Activated CD4-positive, alpha-beta T cell treated with anti-CD3 and anti-CD28 coated beads, Interleukin-2, amount 10 ng/mL, durations not matched to agents 7 days and 5 days (primary cell): ENCODE measurements at places on chromosomes 13 and 19. TPM values are rescaled to one million over a fixed set of nuclear protein-coding genes. Genes with fewer than 3 reads are reported as not detected.

ZIC5 gene
- not detected for total RNA-seq

BEST2 gene
- total RNA-seq, result not detected

CYP2F1 gene
- total RNA-seq, result not detected

PPFIA3 gene
- total RNA-seq, result 1.6 TPM

TNFSF9 gene
- 1.5 TPM for total RNA-seq

PTPRH gene
- total RNA-seq, result not detected

RAD23A gene
- 131 TPM for total RNA-seq

KLK10 gene
- total RNA-seq, result not detected

CBLC gene
- total RNA-seq, result not detected

NLRP11 gene
- not detected for total RNA-seq

ZNF274 gene
- total RNA-seq, result 23.7 TPM
